ENCODE measurements at places on chromosomes 5 and 9.

- no peak for DNase-seq
These were observed 36.8 kb upstream of the CDH6 start for GRCh38 chr5:31156631-31157160.

- DNase-seq = no peak
These were observed 9.0 kb upstream of the SETD9 start for GRCh38 chr5:56900395-56900794.

DNA sequence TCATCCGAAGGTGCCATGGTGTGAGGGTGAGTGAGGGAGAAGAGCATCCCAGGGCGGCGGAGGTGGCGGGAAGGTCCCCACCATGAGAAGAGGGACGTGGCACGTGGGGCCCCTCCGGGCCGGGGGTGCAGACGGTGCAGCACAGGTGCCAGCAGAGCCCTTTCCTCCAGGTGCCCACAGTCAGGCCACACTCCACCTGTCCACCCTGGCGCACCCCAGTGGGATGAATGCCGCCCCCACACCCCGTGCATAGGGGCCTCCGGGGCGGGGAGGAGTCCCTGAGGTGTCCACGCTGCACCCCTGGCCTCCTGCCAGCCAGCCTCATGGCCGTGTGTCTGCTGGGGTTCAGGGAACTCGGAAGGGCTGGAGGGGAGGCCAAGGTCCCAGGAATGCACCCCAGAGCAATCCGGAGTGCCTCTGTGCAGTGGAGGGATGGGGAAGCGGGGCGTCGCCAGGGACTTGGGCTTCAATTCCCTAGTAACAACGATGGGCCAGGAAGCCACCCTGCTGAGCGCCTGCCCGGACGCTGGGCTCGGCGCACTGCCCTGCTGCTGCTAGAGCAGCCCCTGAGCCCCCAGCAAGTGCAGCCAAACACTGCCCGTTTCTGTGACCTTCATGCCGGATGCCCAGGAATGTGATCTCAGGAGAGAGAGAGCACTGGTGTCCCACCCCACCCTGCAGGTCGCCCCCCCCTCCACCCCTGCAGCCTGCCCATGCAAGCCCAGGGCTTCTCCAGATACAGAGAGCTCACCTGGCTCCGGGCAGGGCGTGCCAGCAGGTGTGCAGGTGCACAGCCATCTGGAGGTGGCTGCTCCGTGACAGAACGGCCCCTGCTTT lies 8.8 kb upstream of the NACC2 start:
- DNase-seq = no peak

GRCh38 chr5:44257653-44258365 lies 131.4 kb downstream of the FGF10 start:
- DNase-seq = no peak

DNA sequence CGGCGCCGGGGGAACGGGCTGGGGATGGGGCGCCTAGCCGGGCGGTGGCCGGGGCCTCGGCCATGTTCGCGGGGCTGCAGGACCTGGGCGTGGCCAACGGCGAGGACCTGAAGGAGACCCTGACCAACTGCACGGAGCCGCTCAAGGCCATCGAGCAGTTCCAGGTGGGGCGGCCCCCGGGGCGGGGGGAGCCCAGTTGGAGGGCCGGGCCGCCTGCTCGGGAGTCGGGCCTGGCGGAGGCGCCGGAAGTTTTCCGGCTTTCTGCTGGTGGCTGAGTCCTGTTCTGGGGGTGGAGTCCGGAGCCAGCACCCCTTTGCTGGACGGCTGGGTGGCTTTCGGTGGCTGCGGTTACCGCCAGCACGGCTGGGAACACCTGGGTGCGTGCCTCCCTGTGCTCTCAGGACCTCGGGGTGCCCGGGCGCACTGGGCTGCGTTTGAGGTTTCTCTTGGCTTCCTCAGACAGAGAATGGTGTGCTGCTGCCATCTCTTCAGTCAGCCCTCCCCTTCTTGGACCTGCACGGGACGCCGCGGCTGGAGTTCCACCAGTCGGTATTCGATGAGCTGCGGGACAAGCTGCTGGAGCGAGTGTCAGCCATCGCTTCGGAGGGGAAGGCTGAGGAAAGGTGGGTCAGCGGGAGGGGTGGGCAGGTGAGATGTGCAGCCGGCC lies 454 bp downstream of the NELFB start:
- DNase-seq = no peak

DNA sequence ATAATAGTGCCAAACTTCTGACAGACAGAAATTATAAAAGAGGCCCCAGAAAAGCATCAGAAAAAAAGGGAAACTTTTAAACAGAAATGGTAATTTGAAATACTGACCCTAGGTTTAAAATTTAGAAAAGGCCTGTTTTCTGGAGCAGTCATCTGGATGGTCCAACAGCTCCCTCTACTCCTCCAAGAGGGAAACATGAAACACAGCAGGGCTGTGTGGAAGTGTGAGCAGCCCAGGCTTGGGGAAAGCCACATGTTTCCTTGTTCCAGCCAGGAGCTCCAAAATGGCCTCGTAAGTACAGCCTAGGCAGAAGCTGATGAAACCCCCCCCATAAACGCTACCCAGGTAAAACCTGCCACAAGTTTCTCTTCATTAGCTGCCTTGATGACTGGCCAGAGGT lies 499.3 kb upstream of the ADAMTS16 start:
- DNase-seq = no peak

GRCh38 chr9:130217838-130218237 lies 45.6 kb downstream of the NCS1 start:
- DNase-seq = no peak

- DNase-seq = no peak
These were observed 2.7 kb downstream of the ELOVL7 start for GRCh38 chr5:60841361-60841760.

- no peak for DNase-seq
These were observed 57.5 kb downstream of the HMGCS1 start for GRCh38 chr5:43255704-43256103.

GRCh38 chr9:129341171-129341986 lies 163.3 kb upstream of the IER5L start:
- no peak for DNase-seq

DNA sequence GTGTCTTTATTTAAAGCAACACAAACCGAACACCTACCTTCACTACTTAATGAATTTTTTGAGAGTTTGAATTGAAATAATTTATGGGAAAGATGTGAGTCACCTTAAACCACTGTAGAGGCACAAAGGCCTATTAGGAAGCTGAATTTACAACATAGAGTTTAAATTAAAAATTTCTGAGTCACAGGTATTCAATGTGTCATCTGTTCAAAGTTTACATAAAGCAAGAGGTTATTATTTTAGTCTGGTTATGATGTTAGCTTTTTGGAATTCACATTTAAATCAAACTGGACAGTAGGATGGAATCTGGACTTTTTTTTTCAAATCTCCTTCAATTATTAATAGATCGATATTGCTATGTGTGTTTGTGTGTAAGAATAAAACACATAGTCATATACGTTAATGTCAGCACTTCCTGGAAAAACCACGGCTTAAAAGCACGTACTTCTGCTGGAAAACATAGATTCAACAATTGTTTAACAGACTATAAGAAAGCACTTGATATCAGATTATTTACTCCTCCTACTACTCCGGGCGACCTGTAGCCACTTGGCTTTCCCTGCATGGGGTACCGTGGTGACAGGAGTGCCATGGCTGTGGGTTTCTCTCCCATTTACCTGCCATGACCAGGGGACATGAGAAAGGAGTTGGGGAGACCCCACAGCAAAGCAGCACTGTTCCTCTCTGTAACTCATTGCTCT lies 638.6 kb downstream of the SEMA5A start:
- no peak for DNase-seq

DNA sequence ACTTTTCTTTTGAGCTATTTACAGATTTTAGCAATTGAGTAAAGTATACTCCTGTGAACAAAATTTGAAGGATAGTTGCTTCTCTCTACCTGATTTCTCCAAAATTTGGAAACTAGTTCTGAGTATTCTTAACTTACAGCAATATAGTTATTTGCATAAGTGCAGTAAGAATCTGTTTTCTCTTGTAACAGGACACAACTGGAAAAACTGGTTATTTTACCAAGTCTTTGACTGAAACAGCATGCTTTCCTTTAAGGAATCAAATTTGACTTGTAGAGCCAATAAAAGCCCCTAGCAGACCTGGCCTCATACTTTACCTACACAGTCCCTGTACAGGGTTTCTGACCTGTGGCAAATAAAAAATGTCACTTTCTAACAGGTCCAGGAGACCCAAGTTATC lies 301.9 kb upstream of the POU5F2 start:
- DNase-seq = no peak

GRCh38 chr9:69655065-69655464 lies 17.1 kb downstream of the APBA1 start:
- DNase-seq = no peak

- no peak for DNase-seq
These were observed 85.9 kb upstream of the FAM120A start for GRCh38 chr9:93365427-93366118.

All from stimulated activated naive B cell treated with anti-CD40 and anti-IgM and Interleukin-4, amounts not matched to agents 10 μg/mL and 1 μg/mL and 100 μg/mL, for 72 hours (primary cell).